ENCODE measurements at places on chromosomes 3 and 15.
A peak's percentile ranks its signal among the peaks of the same experiment; 100 is the strongest.

- DNase-seq = no peak
Observed at GRCh38 chr15:69131362-69132220, 28.8 kb upstream of the GLCE start.

- DNase-seq = no peak
Observed at GRCh38 chr15:85733416-85733815, 61.3 kb downstream of the KLHL25 start.

GRCh38 chr3:59593380-59593779 is 543.6 kb upstream of the CFAP20DC start:
- no peak for DNase-seq

DNA sequence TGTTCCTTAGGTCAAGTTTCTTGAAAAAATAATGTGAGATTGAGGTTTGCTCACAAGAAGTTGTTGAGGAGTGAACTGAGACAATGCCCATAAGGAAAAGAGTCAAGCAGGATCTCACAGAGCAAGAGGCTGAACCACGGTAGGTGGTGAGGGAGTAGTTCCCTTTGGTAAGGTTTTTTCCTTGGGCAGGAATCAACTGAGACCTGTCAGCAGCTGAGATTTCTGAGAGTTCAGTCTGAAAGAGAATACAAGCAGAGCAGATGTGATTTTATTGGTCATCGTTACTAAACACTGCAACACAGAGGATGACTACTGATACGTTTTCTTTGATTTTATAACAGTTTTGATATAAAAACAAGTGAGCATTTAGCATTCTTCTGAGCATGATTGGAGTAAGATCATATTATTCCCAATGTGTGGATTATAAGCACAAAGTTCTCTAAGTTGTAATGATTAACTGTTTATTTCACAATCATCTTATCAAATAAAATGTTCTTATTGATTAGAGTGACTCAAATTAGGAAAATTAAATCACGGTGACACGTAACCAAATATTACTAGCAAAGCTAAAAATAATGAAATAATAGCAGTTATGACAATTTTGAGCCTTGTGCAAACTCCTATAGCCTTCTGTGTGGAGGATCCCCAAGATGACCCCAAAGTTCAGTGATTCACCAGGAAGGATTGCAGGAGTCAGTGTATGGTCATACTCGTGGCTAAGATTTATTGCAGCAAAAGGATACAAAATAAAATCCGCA is 346.2 kb upstream of the ZNF717 start:
- DNase-seq = peak; percentile 44

DNA sequence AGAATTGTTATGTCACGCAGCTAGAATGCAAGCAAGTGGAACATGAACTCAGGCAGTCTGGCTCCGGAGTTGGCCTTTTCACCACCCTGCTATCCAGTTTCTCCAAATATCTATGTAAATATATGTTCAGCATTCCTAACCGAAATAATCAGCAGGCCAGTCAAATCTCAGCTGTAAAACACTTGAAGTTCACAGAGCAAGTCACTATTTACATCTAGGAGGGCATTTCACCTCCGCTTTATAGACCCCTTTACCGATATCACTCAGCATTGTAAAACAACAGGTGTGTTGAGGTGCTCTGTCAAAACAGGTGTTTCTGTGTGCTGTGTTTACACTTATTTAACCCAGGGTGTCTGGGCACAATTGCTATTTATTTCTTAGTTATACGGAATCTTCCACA is 12.2 kb upstream of the HES1 start:
- DNase-seq = no peak

- no peak for DNase-seq
Observed at GRCh38 chr3:5128849-5129248, 6.8 kb downstream of the ARL8B start.

- DNase-seq = no peak
Observed at GRCh38 chr15:75425966-75426500, 25.5 kb downstream of the SIN3A start.

Measured in RWPE1 (cell line).